ENCODE measurements at places on chromosomes 6 and 20.

- peak; percentile 25 for DNase-seq
These were observed 194.6 kb downstream of the OTOR start for GRCh38 chr20:16942756-16943155.

GRCh38 chr6:7143476-7143974 lies 35.8 kb downstream of the RREB1 start:
- peak; percentile 32 for DNase-seq

DNA sequence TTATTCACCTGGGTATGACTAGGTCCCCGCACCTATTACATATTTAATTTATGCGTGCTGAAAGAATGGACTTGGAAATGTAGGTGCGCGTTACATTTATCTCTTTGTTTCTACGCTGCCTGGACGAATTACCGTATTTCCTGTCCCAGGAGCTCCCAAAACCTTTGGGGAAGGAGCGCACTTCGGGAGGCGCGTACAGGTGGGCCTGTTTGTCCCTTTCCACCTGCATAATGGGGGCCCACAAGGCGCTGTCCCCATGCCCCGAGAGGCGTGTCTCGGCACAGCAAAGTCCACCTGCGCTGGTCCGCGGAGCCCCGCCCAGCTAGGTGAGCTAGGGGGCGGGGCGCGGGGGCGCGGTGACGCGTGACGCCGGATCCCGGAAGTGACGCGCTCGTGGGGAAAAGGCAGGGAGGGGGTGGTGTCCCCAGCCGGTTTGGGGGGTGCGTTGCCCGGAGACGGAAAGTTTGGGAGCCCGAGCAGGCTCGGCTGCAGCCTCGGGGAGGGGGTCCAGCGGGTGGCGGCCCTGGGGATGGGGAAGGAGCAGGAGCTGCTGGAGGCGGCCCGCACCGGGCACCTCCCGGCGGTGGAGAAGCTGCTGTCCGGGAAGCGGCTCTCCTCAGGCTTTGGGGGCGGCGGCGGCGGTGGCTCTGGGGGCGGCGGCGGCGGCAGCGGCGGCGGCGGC lies at the start of gene ANKS1A:
Gene ANKS1A (plus strand): TSS at position 382 of the 682 bp plus-strand sequence. CDS start 148 bp downstream, at position 530.
- peak; percentile 72 for DNase-seq

DNA sequence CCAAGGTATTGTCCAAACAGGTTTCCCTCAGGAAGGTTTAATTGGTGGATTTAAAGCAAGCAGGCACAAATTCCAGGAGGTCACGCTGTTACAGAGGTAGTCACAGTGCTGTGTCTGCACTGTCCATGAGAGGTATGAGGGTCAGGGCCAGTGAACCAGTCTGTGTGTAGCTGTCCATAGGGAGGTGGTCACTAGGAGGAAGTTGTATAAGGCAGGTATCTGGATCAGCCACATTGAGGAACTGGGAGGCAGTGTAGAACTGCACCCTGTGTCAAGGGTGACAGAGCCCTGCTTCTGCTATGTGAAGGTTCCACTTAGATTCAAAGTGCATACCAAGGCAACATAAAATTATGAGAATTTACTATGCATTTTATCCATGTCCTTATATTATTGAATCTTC lies 73.3 kb downstream of the MAP3K4 start:
- DNase-seq = no peak

DNA sequence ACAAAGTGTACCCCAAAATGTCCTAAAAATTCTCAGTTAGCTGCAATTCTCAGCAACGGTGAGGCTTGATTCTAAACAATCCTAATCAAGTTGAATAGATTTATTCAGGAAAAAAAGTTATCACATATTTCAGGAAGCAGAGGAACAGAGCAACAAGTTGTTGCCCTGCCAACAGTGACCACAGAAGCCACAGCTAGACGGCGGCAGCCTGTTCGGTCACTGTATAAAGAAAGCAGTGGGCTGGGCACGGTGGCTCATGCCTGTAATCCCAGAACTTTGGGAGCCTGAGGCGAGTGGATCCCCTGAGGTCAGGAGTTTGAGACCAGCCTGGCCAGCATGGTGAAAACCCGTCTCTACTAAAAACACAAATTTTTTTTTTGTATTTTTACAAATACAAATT lies 171.2 kb upstream of the BMP5 start:
- DNase-seq = no peak

DNA sequence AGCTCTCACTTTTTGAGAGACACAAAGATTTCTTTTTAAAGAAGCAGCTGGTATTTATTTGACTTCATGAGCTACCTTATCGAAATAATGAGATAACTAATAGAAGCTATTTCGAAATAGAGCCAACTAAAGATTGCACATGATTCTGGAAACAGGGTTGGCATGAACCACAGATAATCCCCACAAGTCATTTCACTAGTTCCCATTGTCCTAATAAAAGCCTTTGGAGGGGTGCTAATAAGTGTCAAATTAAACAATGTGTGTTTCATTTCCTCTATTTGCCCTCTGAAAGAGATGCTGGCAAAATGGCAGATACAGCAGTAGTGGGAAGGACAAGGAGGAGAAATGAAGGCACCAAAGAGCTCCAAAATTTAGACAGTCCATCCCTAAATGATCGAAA lies 78.6 kb upstream of the RIPOR2 start:
- DNase-seq = no peak

DNA sequence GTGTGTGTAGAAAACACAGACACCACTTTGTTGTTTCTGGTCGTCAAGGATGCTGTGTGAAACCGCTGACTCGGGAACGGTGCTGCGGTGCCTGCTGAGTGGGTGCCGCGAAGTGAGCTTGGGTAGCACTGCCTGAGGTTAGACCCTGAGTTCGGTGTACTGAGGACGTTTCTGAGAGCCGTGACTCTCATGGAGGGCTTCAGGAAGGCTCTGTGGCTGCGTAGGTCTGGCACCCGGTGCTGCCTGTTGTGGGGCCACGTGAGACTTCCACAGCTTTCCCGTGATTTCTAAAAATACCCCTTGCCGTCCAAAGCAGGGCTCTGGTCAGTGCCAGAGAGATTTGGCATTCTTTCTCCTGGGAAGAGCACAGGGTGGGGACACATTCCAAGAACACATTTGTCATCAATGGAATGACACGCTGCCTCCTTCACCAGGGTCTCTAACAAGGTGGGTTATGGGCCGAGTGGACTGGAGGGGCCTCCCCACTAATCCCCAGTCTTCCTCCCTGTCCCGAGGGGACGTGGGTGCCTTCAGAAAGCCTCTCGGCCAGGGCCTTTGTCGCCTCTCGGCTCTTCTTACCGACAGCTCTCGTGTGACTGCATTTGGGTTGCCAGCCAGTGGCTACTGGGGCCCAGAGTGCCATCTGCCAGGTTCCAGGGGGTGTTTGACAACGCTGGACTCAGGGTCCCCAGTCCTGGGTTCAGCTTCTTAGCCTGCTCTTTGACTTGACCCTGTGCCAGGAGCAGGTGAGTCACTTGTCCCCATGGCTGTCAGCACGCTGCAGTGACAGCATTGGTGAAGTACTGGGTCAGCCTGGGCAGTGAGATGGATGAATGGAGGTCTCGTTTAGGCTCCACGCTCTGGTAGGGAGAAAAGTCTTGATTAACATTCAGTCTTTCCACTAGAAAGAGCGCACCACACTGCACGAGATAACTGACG lies 62.2 kb downstream of the SYNJ2 start:
- no peak for DNase-seq

GRCh38 chr6:24228681-24229255 lies 102.8 kb downstream of the NRSN1 start:
- peak; percentile 24 for DNase-seq

GRCh38 chr6:169725125-169726048 lies 1.1 kb upstream of the PHF10 start:
- DNase-seq = peak; percentile 82

DNA sequence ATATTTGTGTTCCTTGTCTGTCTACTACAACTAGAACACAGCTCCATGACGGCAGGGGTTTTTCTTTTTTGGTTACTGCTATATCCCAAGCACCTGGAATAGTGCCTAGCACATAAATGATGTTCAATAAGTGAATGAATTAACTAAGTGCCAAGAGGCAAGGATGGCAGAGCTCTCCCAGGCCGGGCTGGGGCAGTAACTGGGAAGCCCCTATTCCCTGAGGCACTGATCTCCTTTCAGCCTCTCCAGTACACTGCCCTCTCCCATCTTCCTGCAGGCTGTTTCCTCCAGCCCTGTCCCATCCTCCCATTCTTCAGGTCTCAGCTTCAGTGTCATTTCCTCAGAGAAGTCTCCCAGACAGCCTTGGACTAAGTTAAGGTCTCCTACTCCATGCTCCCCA lies 29.0 kb upstream of the SPDEF start:
- no peak for DNase-seq

DNA sequence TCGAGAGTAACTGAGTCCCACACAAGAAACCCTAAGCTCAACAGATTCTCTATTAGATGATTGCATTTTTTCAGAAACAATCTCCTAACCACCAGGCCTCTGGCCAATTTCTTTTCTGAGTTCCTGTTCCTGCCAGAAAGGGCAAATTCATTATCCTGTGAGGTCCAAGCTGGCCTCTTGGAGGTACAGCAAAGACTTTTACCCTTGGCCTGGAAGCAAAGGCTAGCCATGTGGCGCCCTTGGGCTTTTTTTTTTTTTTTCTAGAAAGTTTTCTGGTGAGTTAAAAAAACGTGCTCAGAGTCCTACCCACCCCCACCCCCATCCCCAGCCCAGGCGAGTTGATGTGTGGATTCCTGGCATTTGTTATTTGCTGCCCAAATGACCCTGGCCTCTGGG lies 59.0 kb upstream of the EEF1A1 start:
- no peak for DNase-seq

DNA sequence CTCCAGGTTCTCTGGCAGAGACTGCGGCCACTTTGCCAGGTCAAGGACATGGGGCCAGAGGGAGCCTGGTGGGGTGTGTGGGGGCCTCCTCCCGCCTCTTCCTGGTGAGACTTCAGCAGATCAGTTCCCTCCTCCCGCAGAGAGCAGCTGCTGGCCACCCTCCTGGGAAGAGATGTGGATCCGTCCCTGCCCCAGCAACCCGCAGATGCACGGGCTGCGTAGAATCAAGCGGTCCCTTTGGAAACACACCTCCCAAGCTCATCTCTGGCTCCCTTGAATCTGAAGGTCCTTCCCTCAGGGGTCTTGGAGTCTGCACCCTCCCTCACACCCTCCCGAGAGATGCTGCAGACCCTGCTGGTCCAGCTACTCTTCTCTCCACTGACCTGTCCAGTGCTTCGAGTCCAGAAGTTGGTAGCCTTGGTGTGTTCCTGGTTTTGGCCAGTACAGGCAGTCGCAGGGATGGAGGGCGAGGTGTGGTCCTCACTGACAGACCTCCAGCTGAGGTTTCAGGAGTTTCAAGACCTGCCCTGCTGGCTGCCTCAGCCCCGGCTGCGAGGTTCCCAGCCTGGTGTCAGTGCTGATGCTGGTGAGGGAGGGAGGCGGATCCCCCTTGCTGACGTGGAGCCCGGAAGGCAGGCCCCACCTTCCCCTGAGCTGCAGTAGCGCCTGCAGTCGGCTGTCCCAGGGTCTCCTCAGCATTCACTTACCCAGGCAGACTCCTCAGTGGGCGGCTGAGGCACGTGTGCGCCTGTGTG lies at the start of gene NPBWR2:
Gene NPBWR2 (minus strand): TSS at position 585 of the 755 bp plus-strand sequence. CDS start 734 bp downstream, outside the sequence.
- DNase-seq = no peak

DNA sequence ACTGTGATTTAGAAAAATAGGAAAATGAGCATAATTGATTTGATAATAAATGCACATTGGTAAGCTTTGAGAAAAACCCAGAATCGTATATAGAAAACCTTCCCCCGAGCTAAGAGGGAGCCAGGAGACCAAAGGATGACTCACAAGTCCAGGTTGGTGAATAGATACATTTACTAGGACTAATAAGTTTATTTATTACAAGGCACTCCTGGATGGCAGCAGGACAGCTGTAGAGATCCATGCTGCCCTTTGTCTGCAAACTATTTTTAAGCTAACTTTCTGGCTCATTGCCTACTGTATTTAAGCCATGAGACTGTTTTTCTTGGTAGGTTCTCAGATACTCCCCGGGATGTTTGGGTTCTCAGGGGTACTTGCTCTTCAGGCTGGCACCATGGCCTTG lies 13.4 kb downstream of the CASP8AP2 start:
- DNase-seq = no peak

DNA sequence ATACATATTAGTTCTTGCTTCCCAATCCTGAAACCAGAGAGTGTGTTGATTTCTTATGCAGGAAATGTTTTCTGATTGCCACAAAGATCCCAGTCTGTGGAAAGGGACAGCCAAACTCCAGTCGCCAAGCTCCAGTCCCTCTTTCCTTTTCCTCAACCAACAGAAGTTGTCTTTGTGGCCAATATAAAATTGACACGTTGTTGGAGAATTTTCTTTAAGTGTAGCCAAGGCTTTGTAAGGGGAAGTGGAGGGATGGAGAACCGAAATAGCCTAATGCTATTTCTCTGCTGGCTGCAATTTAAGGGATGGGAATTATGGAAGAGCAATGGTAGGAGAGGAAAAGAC lies 5.4 kb downstream of the ADGRB3 start:
- no peak for DNase-seq

DNA sequence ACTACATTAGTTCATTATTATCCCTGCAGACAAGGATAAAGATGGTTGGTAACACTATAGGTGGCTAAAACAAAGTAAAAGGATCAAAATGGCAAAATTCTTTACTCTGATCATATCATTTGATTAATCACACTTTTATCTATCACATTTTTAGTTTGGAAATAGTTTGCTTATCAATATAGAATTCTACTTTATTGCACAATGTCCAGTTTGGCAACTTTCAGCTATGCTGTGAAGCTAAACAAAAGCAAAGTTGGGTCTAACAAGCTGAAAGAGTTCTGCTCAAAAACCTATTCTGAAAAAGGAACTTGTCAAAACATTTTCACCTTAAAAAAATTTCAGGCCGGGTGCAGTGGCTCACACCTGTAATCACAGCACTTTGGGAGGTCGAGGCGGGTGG lies 7.9 kb upstream of the LATS1 start:
- peak; percentile 41 for DNase-seq

- no peak for DNase-seq
These were observed 55.6 kb downstream of the THEMIS start for GRCh38 chr6:127845242-127845641.

- no peak for DNase-seq
These were observed 18.3 kb downstream of the RPS6KA2 start for GRCh38 chr6:166608774-166609173.

- DNase-seq = no peak
These were observed 54.4 kb upstream of the RBM24 start for GRCh38 chr6:17226786-17227233.

GRCh38 chr6:42236682-42237473 lies 19.2 kb upstream of the MRPS10 start:
- DNase-seq = no peak

GRCh38 chr6:128492386-128492785 lies 28.0 kb downstream of the PTPRK start:
- no peak for DNase-seq

- no peak for DNase-seq
These were observed 124.3 kb downstream of the MYLK4 start for GRCh38 chr6:2626401-2626800.

- DNase-seq = no peak
These were observed 256.6 kb downstream of the TBC1D7 start for GRCh38 chr6:13071550-13072345.
